ENCODE measurements at places on chromosomes 6 and 20.

DNA sequence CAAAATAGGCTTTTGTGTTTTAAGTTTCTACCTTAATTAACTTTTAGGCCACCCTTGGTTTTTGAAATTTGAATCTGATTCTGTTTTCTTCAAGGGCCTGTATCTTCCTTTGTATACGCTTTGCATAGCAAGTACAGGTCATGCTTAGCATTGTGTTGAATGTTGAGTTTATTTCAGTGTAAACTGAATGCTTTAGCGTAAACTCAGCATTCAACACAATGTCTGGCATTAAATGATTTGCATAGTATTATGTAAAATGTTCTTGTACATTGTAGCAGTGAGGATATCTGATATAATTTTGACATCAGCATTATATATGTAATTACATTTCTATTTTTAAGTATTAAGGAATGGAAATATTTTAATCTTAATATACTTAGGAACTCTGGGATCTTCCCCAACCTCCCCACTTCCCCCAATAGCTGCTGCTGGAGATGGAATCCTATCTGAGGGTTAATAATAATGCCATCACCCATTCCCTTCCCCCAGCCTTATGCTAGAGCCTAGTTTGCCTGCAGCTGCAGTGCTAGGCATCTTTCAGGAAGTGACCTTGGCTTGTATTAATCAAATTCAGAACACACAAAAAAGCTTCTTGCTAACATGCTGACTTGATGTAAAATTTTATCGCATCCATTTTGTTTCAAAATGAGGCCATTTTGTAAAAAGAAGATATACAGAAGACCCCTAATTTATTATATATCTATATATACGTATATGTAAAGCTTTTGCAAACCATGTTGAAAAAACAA is 73.1 kb downstream of the NCOA3 start:
- peak; percentile 82 for DNase-seq

GRCh38 chr6:64672131-64672530 is 1034.9 kb downstream of the EYS start:
- DNase-seq: no peak

DNA sequence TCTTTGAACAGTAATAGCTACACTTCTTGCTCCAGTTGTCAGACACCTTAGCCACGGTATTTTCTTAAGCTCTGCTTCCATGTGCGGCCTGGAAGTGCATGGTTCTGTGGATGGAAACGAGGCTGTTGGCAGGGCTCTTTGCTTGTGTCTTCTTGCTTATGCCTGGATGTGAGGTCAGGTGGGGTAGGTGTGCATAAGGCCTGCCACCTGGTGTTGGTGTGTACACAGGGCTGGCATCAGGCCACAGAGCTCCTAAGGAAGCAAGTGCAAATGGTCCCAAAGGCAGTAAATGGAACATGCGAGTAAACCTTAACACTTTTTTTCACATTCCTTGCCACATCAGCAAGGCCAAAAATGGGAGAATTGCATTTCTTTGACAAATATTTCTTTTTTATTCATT is 158.1 kb upstream of the GMDS start:
- DNase-seq: no peak

DNA sequence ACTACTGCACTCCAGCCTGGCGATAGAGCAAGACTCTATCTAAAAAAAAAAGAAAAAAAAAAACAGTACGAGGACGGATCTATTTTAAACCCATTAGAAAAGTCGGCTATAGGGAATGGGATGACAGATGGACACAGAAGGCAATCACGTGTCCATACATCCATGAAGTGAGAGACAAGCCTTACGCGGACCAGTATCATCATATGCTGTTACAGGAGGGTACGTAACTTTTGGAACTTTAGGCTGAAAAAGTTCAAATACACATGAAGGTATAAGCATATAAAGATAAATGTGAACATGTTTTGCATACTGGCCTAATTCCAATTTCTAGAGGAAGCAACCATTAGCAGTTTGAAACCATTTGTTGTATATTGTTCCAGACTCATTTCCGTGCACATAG is 109.8 kb upstream of the EXOC2 start:
- DNase-seq: no peak

DNA sequence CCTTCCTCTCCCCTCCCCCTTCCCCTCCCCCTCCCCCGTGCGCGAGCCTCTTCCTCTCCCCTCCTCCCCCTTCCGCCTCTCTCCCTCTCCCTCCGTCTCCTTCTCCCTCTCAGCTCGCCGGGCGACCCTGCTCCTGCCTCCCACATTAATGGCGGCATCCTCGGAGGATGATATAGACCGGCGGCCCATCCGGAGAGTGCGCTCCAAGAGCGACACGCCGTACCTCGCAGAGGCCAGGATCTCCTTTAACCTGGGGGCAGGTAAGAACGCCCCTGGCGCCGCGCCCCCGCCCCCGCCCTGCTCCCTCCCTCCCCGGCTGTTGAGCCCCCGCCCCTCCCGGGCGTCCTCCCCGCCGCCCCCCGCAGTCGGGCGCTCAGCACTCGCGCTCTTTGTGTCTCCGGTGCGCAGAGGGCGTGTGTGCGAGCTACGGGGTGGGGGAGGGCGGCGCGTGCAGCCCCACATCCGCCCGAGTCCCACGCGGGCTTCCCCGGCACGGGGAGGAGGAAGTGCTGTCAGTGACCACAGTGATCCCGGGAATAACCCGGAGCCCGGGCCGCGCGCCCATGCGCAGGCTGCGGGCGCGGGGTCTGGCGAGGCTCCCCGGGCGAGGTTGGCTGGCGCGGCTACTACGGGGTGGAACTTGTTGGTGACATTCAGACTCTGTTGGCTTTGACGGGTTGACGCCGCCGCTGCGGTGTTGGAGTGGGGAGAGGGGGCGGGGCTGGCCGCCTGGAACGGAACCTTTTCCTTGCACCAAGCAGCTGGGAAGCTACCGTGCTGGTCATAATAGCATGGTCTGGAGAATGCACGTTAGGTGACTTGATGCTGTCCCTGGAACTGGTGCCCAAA is 33.2 kb downstream of the PHACTR1 start:
- DNase-seq: no peak

DNA sequence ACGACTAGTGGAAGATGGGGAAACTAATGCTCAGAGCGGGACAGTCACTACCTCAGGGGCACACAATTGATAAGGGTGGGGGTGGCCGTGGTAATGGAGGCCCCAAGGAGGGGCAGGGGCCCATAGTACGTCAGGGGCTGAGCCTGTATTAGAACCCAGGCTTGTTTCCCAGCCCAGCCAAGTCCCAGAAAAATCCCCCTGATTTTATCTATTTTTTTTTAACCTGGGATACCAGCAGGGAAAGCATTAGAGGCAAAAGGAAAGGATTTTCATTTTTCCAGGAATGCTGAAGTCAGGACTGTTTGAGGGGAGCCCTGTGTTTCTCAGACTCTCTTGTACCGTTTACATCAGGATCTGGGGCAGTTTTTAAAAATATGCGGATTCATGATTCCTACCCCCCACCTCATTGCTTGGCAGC is 382 bp downstream of the MYH7B start:
- DNase-seq: no peak

DNA sequence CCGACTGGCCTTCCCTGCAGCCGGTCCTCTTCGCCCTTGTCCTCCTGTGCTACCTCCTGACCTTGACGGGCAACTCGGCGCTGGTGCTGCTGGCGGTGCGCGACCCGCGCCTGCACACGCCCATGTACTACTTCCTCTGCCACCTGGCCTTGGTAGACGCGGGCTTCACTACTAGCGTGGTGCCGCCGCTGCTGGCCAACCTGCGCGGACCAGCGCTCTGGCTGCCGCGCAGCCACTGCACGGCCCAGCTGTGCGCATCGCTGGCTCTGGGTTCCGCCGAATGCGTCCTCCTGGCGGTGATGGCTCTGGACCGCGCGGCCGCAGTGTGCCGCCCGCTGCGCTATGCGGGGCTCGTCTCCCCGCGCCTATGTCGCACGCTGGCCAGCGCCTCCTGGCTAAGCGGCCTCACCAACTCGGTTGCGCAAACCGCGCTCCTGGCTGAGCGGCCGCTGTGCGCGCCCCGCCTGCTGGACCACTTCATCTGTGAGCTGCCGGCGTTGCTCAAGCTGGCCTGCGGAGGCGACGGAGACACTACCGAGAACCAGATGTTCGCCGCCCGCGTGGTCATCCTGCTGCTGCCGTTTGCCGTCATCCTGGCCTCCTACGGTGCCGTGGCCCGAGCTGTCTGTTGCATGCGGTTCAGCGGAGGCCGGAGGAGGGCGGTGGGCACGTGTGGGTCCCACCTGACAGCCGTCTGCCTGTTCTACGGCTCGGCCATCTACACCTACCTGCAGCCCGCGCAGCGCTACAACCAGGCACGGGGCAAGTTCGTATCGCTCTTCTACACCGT is 6.1 kb downstream of the UBD start:
- DNase-seq: no peak

GRCh38 chr6:70136996-70137395 is 165.9 kb downstream of the COL9A1 start:
- no peak for DNase-seq

DNA sequence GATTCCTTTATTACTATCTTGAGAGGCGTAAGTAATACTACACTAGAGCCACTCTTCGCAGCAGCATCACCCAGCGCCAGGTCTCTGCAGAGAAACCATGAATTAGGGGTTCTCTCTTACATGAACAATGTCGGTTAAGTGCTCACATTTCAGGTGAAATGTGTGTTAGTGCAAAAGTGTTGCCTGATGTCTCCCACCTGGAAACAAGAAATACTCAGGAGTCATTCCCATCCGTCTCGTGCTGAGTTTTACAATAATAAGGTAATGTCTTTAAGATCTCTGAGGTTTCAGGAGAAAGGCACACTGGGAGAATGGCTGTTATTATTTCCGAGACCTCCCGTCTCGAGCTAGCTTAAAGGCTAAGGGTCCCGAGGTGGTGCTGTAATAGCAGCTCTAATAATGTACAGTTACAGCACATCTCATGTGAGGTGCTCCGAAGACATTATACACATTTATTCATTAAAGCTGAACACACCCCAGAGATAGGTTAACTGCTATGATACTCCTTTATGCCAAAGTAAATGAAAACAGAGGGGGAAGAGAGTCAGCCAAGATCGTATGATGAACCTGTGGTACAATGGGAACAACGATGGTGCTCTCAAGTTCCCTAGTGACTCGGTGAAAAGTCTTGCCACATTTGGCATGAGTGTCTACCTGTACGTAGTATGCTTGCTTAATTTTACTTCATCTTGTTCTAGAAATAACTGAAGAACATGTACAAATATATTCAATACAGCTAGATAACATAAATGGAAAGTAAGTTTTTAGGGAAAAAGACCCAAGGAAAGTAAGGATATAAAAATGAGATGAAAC is 458.3 kb upstream of the CITED2 start:
- no peak for DNase-seq

- DNase-seq: no peak
Observed at GRCh38 chr6:140636908-140637402, 1262.5 kb upstream of the CITED2 start.

GRCh38 chr20:23541776-23542175 is 26.5 kb downstream of the CST9L start:
- no peak for DNase-seq

DNA sequence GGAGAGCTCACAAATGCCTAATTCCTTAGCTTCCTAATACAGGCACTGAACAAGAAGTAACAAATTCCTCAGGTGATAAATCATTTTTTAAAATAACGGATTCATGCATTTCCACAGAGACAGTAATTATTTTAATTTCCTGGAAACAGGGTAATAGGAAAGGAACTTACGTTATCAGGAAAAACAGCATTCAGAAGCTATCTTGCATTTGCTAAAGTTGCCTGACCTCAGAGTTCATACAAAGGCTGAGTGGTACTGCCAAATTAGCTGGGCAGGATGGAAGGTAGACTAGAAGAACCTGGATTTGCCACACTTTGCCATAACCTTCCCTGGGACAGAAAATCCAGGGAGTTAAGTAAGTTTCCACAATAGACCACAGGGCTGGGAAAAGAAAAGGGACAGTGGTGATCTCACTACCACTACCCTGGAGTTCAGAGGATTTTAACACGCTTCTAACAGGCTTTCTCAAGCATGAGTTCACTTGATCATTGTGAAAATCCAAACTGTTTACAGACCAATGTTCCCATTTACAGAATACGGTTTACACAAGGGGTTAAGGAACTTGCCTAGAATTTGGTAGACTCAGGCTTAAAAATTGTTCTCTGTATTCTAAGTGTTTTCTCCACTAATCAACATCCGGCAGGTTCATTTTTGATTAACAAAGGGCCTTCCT is 57.0 kb downstream of the KIF13A start:
- no peak for DNase-seq

- DNase-seq: no peak
Observed at GRCh38 chr6:43644940-43645612, at the start of gene RSPH9. RSPH9 (plus strand) TSS chr6:43645036; CDS start chr6:43645099, 63 bp downstream.

- DNase-seq: no peak
Observed at GRCh38 chr6:166567107-166567506, 19.4 kb downstream of the RAMACL start.

- DNase-seq: no peak
Observed at GRCh38 chr6:135883045-135883444, 31.5 kb downstream of the PDE7B start.

DNA sequence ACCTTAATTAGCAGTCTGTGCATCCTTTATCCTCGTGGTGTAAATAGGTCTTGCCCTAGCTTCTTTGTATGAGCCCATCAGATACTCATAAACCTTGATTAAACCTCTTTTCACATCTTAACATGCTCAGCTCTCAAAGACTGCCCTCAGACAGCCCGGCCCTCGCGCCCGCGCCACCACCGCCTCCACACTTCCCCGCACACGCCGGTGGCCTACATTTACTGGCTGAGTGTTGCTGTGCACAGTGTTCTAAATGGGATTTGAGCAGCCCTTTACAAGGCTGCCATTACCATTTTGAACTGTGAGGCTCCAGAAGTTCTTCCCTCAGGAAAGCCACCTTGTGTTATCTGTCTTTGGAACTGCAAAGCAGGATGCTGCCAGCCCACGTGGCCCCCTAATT is 63.0 kb upstream of the INSM1 start:
- DNase-seq: no peak

DNA sequence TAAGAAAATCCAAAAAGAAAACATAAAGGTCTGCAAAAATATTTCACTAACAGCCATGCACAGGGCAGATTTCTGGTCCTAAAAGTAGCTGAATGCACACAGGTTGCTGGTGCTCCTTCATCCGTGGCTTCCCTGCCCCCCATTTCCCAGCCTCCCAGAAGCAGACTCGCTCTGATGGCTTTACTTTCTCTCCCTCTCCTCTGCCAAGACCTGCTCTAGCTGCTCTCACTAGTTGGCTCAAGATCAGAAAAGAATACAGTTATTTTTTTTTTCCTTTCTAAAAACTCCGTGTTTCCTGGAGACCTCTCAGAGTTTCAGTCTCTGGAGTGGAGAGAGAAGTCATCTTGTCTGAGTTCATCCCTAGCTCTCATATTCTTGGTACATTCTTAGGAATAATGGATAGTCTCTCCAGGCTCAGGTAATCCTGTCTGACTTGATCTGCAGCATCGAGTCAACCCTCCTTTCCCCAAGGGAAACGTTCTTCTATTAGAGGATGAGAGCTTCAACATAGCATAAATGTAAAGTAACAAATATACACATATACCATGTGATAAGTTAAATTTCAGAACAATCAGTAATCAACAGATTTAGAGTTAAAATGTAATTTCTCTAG is 214.2 kb downstream of the TBC1D7 start:
- no peak for DNase-seq

Measured in RPMI8226 (cell line).